T47D (cell line): ENCODE measurements at places on chromosomes 4 and X.

DNA sequence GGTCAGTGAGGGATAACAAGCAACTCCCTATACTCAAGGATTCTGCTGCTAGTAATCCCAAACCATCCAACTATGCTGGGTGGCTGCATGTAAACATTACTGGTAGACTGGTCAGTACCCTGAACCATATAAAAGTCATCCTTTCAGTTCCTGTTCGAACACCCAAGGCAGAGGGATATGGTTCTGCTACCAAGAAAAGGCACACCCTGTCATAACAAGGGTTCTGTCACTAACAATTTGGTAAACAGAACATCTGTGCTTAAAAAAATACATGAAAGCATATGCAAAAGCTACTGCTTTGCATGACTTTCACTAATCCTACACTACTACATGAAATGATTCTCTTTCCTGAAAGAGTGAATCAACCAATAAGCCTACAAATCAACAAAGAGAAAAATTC lies 76.8 kb upstream of the MCF2 start:
- no peak for DNase-seq

DNA sequence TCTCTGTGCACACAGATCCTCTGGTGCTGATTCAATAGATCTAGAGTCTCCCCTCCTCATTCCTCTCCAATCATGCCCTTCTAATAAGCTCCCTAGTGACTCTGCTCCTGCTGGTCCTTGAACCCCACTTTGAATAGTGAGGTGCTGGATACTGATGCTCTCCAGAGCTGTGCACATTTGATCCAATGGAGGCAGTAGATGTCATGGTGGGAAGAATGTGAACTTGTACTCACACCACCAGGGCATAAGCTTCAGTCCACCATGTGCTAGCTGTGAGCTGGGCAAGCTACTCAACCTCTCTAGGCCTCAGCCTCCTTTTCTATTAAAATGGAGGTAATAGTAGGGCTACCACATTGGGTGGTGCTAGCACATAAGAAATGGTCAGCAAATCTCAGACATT lies 241.1 kb downstream of the SPATA18 start:
- no peak for DNase-seq

- no peak for DNase-seq
These were observed 230.8 kb downstream of the SHOX start for GRCh38 chrX:861340-861890.

DNA sequence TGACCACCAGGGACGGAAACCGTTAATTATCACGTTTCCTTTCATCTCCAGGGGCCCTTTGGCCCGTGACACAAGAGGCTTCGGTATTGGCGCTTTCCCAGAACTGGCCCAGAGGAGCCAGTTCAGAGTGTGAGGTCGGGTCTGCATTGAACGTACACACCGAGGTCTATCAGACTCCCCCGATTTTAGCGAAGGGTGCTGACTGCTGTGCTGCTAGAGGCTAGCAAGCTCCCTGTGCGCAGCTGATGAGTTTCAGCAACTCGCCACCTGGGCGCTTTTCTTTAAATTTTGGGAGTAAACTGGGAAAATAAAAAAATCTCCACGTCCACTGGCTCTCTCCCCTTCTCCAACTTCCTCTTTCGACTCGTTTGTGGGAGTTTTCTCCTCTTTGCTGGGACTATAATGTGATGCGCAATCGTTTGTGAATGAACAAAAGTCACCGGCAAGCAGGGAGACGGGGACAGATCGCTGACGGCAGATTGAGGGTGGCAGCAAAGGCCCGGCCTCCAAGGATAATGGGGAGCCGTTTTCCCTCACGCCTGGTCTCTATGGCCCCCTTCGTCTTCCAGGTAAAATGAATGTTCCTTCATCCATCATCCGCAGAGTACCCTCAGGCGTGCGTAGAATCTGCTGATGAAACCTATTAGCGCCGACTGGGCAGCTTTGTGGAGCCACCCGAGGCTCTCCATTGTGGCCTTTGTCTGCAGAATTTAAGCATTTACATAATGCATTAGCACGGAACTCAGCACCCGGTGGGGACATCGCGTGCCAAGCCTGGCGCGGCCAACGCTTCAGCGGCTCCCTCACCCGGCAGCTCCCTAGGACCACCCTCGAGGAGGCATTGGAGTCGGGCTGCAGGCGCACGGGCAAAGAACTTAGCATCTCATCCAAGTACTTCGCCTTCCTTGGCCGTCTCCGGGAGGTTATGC lies 1.6 kb upstream of the LRAT start:
- DNase-seq: no peak

GRCh38 chrX:122770581-122770980 lies 413.5 kb upstream of the GRIA3 start:
- DNase-seq: no peak

DNA sequence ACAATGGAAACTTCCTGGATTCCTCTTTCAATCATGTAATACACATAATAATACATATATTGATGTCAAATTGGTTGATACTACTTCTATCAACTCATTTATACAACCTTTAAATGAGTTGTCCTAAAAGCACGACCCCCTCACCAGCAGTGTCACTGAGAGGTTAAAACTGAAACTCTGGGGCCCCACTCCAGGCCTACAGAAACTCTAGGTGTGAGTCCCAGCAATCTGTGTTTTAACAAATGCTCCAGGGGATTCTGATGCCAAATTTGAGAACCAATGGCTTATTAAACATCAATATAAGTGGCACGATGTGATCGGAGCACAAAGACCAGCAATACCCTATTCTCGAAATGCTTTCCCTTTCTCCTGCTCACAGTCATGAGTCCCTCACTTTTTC lies 47.9 kb downstream of the ATP8A1 start:
- no peak for DNase-seq

DNA sequence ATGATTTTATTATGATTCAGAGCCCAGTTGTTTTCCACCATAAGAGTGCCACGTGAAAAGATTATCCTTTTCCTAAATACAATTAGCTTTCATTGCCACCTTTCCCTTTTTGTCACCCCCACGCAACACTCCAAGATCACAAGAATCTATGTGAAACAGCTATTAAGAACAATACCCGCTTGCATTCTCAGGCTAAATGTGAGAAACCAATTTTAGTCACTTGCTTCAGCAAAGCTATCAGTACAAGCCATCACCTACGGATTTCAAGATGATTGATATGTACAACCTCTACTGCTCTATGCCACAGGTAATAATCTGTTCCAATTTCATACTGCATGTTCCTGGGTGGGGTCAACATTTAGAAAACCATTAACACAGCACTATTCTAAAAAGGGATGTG lies 2.5 kb downstream of the ATP11C start:
- DNase-seq: no peak

GRCh38 chr4:17128268-17128667 lies 229.8 kb upstream of the LDB2 start:
- no peak for DNase-seq
